ENCODE measurements at places on chromosomes 5 and 9.

GRCh38 chr5:181170996-181171395, 23.6 kb downstream of the OR2V2 start:
- DNase-seq = no peak

DNA sequence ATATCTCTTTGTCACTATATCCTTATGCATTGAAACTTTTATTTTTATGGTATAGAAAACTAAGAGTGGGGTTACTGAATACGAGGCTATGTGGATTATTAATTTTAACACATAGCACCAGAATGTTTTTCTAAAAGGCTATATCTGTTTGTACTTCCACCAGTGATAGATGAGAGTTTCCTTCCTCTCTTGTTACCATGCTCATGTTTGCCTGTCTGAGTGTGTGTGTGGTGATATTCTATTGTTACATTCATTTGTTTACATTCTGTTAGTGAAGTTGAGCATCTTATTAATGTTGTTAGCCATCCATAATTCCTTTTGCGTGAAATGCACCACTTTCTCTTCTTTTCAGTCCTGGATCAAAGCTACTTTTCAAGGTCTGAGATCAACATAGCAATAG, 54.1 kb upstream of the ALDH1A1 start:
- no peak for DNase-seq

- DNase-seq = no peak
Measured at GRCh38 chr9:110768886-110769285, 100.3 kb downstream of the MUSK start.

DNA sequence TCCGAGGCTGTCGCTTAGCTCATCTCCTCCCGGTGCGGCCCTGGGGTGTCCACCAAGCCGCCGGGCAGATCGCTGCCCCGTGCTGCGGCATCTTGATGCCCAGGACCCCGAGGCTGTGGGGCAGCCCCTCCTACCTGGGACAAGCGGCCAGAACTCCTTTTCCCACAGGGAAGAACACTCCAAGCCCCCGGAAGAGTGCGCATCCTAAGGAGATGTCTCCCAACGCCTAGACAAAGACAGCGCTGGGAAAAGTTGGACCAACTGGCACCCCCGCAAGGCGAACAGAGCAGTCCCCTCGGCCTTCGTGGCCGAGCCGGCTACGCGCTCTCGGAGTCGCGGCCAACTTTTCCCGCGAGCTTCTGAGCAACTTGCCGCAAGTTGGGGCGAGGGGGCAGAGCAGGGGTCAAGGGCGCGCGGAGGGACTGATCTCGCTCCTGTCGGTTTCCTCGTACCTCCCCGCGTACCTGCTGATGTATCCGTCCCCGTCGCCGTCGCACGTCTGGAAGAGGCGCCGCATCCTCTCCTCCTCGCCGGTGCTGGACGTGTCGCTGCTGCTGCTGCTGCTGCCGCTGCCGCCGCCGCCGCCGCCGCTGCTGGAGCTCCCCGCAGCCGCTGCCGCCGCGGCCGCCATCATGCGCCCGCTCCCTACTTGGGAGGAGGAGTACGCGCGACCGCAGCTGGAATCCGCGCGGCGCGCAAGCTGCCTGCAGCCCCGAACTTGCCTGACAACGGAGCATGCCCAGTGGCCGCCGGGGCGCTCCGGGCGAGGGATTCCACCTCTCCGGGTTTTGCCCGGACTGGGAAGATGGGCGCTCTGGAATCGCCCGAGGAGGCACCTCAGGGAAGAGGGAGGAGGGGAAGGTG, at the start of gene MCC:
Gene MCC, minus strand, starts transcription at position 673 of the 864 bp plus-strand sequence.
- DNase-seq = no peak

DNA sequence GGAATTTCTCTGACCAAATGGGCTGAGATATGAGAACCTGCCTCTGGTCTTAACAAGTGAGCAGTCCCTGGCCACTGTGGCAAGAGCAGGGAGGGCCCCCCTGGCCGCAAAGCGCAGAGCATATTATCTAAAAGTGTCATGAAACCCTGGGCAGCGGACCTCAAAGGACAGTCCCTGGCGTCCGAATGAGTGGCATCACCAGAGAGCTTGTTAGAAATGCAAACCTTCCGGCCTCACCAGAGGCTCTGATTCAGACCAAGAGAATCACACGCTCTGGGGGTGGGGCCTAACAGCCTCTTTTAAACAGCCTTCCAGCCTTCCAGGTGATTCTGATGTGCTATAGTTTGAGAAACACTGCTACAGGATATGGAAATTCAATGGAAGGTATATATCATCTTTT, 10.9 kb downstream of the PTPN3 start:
- no peak for DNase-seq

DNA sequence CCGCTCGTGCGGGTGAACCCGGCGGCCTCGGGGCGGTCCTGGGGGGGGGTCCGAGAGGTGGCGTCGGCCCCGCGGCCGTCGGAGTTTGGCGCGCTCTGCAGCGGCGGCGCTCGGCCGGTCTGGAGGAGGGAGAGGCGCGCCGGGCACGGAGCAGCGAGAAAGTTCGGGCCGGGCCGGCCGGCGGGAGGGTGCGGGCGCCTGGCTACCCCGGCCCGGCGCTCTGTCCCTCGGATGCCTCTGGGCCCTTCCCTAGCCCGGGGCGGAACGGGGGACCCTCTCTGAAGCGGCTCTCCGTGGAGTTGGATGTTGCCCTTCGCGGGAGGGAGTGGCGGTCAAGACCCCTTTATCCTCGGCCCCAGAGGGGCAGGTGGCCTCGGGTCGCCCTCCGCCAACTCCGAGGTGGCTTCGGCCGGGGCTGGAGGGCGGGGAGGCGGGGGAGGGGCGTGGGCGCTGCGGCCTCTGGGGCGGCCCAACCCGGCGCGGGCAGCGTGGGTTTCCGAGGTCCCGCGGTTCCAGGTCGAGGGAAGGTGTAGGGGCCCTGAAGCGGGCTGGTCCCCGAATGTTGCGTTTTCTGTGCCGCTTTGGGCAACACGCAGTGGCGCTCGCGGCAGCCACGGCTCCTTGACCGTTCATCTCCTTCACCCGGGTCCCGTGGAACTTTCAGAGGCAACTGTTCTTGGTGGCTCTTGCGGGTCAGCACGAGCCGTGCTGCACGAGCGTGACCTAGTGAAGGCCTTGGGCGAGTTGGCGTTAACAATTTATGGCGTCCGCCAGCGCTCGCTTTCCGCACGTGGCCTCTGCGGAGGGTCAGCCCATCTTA, 290.5 kb downstream of the DOCK8 start:
- DNase-seq = no peak

GRCh38 chr5:151259931-151260330, 6.9 kb downstream of the GM2A start:
- DNase-seq = no peak

DNA sequence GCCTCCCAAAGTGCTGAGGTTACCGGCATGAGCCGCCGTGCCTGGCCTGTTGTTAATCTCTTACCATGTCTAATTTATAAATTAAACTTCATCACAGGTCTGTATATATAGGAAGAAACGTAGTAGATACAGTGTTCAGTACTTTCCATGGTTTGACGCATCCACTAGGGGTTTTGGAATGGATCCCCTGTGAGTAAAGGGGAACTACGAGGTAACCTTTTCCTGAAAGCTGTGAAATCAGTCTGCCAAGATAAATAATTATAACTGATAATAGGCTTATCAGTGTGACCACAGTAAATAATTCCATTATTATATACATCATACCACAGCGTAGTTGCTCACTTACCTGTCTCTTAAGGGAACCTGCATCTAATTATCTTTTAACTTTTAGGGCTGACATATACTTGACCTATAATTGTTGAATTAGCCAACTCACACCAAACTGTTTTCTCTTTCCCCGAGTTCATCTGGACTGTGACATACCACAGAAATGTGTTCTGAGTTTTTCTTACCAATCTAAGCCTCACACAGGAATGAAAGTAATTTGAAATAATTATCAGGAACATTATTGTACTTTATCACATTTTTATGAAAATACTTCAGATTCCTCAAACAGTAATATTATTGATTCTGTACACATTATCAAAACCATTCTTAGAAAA, 42.9 kb downstream of the DAPK1 start:
- no peak for DNase-seq

DNA sequence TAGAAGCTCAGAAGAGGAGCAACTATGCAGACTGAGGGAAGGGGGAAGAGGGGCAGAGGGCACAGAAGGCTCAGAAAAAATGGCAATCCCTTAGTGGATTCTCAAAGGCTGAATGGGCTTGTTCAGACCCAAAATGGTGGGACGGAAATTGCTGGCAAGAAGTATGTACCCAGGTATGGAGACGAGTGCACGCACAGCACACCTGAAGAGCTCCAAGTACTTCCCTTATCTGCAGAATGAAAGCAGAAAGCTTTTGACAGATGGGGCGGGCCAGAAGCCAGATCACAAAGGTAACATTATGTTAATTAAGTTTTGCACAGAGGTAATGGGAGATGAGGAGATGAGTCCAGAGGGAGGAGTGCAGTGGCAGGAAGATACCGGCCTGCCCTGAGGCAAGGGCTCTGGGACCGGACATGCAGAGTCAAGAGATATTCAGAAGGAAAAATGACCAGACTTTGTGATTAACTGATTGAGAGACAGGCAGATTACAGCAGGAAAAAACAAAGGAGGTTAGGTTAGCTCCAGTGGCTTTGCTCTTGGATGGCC, 138.1 kb upstream of the PIK3R1 start:
- DNase-seq = no peak

DNA sequence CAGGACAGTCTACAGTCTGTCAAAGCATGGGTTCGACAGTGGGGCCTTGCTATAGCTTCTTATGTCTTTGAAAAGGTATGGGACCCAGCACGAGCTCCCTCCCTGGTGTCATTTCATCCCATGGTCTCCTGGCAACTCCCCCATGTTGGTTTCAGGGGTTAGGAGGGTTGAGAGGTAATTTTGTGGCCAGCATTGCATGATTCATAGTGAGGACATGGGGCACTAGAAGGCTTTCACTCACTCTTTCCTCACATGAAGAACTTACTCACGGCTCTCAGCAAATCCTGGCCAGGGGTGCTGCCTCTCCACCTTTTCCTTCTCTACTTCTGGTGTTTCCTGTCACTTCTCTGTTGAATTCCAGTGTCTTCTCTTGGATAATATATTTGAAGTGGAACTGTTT, 134.7 kb upstream of the TNPO1 start:
- DNase-seq = no peak

GRCh38 chr9:99785010-99785590, 36.6 kb upstream of the NR4A3 start:
- DNase-seq = no peak

DNA sequence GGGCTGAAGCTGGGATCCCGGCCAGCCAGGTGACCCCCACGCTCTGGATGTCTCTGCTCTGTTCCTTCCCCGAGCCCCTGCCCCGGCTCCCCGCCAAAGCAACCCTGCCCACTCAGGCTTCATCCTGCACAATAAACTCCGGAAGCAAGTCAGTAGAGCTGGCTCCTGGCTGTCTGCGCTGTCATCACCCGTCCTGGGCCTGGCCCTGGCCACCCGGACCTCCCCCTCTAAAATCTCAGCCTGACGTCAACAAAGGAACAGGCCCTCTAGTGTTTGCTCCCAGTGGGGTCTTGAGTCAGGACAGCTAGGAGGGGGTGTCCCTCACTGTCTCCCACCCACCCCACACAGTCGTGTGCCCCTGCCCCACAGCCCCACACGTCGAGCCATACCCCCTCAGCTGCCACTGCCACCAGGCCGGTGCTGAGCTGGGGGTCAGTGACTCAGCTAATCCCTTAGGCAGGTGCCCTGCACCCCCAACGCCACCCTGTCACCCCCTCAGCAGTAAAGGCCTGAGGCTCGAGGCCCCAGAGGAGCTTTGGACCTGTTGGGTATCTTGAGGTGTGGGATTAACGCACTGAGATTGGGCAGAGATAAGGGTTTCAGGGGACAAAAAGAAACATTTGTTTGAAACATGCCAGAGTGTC, 1.1 kb upstream of the LCNL1 start:
- no peak for DNase-seq

DNA sequence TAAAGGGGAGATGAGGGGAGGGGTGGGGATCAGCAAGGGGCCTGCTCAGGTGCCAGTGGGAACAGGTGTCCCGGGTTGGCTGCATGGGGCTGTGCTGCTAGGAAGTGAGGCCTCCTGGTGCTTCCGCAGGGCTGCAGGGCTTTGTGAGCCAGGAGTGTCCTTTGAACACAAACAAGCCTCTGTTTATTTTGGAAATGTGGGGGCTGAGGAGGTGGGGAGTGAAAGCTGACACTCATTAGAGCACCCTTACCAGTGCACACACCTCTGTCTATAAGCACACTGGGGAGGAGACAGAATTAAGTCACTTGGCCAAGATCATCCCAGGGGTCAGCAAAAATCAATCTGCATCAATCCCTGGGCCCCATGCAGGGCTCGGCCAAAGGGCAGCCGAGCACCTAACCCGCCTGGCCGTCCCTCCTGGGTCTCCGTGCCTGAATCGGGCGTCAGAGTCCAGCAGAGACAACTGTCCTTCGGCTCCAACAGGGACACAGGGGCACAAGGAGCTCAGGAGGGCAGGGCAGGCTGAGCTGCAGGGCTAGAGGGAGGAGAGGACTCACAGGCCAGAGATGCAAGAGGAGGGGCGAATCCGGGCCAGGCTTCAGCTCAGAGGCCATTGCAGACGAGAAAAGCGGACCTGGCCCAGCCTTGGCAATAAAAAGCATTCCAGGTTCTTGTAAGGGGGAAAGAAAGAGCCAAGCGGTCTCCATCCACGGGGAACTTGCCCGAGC, 99.8 kb downstream of the VAV2 start:
- DNase-seq = no peak

- no peak for DNase-seq
Measured at GRCh38 chr5:126338635-126339034, 84.6 kb upstream of the GRAMD2B start.

- no peak for DNase-seq
Measured at GRCh38 chr9:31639451-31639850, 745.0 kb upstream of the ACO1 start.

DNA sequence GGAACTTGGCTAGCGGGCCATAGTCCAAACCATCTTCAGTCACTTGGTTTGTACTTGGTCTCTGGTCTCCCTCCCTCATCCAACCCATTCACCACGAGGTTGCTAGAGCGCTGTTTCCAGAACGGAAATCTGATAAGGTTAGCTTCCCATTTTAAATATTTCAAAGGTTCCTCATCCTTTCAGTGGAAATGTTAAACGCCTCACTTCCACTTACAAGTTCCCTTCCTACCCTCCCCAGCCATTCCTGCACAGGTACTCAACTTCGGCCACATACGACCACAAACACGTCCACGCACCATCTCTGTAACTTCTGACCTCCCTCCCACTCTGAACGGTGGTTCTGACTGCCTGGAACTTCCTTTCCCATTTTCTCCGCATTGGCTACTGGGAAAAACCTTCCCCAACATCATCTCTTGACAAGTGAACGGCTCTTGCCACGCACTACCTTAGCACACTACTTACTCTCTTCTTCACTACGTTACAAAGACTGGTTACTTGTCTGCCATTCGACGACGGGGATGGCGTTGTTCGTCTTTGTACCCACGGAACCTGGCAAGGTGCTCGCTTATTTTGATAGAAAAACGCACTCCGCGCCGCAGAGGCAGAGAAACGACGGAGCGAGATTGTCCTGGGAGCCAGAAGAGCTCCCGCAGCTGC, 629 bp downstream of the CCNH start:
- DNase-seq = peak; percentile 1

DNA sequence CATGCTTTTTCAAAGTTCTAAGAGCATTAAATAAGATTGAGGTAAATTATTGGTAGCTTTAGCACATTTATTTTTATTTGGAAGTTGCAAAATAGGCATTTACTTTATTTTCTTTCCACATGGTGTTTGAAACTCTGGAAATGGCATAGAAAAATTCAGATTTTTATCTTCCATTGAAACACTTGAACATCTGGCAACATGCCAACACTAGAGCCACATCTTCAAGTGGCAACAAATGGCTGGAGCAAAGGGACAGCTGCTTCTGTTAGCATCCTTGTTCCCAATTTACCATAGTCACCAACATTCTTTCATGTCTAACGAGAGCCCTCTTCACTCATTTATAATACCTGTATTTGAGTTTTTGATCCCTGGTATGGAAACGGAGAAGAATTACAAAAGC, 539.9 kb downstream of the ZNF608 start:
- DNase-seq = no peak
